GM13977 (cell line): ENCODE measurements at places on chromosomes 16 and 17.

GRCh38 chr17:2380226-2380922 is 20.5 kb downstream of the MNT start:
- DNase-seq = no peak

GRCh38 chr16:31355431-31356100 is 590 bp downstream of the ITGAX start:
- no peak for DNase-seq

DNA sequence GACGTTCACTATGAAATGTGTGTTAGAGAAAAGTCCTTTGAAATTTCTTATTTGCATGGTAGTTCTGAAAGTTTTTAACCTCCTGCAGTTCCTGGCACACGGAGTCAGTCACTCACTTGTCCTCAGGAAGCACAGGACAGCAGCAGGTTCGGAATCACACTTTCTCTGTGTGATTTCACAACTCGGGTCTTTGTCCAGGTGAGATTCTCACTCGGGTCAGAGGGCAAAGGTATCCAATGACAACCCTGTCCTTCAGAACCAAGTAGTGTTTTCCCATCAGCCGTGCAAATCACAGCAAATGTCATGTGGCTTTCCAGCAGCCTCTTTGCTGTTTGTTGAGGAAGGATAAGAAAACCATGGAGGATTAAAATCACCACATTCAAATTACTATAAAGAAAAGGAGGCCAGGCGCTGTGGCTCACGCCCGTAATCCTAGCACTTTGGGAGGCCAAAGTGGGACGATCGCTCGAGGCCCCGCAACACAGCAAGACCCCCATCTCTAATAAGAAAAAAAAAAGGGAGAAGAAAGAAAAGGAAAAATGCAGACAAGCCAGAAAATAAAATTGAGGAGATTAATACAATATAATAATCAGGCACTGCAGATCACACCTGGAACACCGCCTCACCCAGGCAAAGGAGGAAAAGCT is 22.0 kb downstream of the ADCY9 start:
- no peak for DNase-seq

GRCh38 chr17:28188841-28189263 is 130.1 kb upstream of the TMEM97 start:
- no peak for DNase-seq

DNA sequence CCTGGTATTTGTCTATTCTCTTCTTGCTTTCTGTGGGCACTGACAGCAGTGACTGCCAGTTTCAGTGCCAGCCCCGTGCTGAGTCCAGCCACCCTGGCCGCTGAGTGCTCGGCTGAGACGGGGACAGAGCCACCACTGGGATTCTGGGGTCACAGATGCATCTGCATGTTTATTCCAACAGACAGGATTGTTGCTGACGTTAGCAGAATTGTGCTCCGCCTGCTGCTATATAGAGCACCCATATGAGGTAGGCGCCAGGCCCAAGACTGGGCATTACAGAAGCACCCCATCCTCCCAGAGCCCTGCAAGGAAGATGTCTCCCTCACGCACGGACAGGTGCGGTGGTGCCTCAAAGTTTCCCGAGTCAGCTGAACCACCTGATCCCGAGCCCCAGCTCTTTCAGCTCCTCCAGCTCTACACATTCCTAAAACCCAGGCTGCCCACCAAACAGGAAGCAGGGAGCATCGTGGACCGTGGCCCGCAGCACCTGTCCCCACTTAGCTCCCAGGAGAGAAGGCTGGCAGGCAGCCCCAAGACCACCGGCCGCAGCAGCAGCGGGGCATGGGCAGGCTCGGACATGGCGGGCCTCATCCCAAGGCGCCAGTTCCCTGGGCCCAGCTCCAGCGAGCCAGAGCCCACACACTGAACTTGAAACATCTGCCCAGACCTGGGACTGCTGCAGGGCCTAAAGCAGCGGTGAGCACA is 44.9 kb upstream of the RASD1 start:
- DNase-seq = no peak

- DNase-seq = no peak
Measured at GRCh38 chr16:70582280-70582978, 58.8 kb downstream of the SF3B3 start.

GRCh38 chr17:42521036-42521435 is 15.0 kb upstream of the NAGLU start:
- DNase-seq = no peak

GRCh38 chr17:27607521-27608091 is 23.4 kb upstream of the LGALS9 start:
- DNase-seq = no peak

- DNase-seq = no peak
Measured at GRCh38 chr16:48462106-48462740, 77.0 kb upstream of the SIAH1 start.

GRCh38 chr16:84502581-84502980 is 1.9 kb downstream of the MEAK7 start:
- DNase-seq = no peak
